Erythroblast (primary cell): ENCODE measurements at places on chromosomes 11 and 22.
A peak's percentile ranks its signal among the peaks of the same experiment; 100 is the strongest.

GRCh38 chr11:75214411-75214821 lies 26.2 kb upstream of the TPBGL start:
- peak; percentile 83 for DNase-seq

GRCh38 chr11:65077451-65077850 lies 6.4 kb downstream of the CDCA5 start:
- DNase-seq = no peak

GRCh38 chr11:116791813-116792143 lies at the start of gene APOA5:
Gene APOA5 (minus strand): TSS chr11:116791879. CDS start chr11:116791860, 19 bp downstream.
- no peak for DNase-seq

DNA sequence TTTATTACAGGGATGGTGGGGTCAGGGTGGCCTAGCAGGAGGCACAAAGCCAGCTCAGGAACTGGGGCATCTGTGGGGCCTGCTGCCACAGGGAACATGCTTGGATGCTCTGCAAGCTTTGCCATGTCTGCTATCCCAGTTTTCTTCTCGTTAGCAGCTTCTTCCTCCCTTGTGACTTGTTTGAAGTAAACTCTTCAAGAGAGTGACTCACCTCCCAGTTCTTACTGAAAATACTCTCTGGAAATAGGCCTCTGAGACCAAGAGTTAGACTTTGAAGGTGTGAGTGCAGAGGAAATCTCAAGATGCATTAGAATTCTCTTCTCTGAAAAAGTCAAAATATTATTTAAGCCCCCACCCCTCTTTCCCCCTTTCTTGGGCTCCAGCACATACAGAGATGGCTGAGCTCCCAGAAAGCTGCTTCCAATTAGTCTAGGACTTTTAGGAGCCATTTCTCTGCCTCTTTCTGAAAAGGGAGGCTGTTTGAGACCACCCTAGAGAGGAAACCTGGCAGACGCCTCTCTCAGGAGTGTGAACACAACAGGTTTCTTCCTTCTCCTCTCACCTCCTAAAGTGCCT lies 15.1 kb downstream of the CWC15 start:
- DNase-seq = no peak

DNA sequence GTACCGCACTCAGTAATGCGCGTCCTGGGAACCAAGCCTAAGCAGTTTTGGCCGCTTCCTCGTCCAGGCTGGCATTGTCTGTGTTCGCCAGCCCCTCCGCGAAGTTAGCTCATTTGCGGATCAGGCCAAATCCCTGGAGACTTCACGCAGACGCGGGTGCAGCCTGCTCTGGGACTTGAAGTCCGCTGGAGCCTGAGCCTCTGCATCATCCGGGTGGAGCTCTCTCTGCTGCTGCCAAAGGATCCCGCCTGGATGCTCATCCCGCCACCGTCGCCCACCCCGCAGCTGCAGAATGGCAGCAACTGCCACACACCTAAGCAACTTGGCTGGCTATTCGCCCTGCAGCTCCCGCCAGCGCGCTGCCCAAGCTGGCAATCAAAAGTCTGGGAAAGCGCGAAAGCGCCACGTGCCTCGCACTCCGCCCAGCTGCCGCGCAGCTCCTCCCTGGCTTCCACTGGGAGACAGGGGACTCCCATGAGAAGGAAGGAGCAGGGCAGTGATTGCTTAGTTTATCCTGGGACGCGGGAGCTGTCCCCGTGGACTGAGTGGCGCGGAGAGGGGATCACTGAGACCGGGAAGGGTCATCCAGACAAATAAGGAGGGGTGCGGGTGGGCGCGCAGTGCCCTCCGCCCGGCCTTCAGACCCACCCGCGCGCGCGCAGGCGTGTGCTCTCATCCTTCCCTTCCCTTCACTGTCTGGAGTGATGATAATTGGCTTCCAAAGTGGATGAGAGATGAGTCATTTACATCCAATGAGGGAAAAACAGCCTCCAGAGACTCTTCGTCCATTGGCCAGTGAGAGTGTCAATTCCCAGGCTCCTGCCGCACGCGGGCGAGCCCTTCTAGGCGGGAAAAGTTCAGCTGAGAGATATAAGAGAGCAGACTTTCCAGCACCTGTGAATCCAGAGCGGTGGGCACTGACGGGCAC lies 23.2 kb upstream of the GLYATL1B start:
- DNase-seq = no peak

DNA sequence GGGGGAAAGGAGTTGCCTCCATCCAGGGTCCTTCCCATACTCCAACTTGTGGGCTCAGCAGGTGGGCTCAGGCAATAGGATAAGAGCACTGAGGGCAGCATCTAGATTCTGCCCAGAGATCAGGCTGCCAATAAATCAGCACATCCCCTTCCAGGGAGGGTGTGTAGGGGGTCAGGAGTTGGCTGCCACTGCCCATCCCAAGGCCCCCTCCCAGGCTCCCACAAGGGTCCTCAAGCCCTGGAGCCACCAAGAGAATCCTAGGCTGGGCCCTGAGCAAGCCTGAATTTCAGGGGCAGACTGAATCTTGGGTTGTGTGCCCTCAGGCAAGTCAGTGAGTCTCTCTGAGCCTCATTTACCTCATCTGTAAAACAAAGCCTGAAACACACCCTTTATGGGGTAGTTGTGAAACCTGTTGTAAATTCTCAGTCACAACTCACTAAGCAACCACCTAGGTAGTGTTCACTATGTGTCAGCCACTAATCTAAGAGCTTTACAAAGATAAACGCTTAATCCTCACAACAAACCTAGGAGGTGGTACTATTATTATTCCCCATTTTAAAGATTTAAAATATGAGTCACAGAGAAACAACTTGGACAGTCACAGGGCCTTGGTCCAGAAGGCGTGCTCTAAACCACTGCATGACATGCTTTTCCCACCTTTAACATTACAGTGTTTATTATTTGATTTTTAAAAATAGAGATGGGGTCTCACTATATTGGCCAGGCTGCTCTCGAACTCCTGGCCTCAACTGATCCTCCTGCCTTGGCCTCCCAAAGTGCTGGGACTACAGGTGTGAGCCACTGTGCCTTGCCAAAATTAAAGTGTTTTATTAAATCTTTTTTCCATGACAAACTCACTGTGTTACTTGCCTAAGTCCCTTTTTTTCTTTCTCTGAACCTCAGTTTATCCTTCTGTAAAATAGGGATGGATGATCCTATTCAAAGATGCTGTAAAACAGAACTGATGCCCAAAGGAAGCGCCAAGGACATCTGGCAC lies 36.2 kb downstream of the LMO1 start:
- DNase-seq = no peak

GRCh38 chr22:29245626-29246385 lies 22.0 kb downstream of the RHBDD3 start:
- peak; percentile 78 for DNase-seq

DNA sequence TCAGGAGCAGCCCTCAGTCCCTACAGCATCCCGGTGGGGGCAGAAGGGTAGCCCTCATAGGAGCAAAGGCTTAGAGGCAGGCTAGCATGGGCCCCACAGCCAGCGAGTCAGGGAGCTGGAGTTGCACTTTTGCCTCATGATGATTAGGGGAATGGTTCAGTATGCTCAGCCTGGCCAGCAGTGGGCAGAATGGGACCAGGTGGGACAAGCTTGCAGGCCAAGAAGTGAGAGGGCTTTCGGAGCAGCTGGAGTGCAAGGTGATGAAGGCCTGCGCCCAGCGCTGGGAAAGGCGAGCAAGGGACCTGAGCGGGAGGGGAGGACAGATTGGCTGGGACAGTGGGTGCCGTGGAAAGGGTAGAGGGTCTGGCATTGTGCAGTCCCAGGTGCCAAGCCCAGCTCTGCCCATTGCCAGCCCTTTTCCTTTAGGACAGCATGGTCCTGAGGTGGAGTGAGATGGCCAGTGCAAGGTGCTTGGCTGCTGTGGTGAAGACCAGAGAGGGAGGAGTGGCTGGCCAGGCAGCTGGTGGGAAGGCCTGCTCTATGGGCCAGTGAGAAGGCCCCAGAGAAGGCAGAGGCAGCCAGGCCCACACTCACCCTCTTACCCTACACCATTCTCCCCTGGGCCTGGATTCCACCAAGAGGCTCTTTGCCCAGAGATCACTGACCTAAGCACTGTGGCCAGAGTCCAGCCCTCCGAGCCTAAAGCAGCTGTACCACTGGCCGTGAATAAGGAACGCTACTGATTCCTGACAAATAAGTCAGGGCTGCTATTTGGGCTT lies 47.9 kb upstream of the SUSD2 start:
- DNase-seq = no peak

- no peak for DNase-seq
Measured at GRCh38 chr22:29651652-29652051, 48.2 kb downstream of the NF2 start.

DNA sequence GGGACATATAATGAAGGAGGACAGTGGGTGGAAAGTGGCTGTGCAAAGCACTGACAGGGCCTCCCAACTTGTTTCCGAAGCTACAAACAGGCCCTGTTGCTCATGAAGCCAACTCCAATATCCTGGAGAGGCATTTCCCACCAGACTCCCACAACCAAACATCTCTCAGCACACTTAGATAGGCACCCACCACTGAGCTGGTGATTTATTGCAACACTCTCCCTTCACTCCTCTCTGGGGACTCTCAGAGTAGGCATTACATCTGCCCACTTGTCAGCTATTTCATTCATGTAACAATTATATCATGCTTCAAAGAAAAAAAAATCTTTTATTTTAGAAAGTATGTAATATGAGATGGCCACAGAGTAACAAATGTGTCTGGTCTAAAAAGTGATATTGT lies 32.1 kb upstream of the PPP2R1B start:
- DNase-seq = no peak

- peak; percentile 6 for DNase-seq
Measured at GRCh38 chr11:106156290-106156937, 79.0 kb downstream of the AASDHPPT start.

- DNase-seq = peak; percentile 65
Measured at GRCh38 chr11:111565114-111565720, 24.7 kb downstream of the LAYN start.

DNA sequence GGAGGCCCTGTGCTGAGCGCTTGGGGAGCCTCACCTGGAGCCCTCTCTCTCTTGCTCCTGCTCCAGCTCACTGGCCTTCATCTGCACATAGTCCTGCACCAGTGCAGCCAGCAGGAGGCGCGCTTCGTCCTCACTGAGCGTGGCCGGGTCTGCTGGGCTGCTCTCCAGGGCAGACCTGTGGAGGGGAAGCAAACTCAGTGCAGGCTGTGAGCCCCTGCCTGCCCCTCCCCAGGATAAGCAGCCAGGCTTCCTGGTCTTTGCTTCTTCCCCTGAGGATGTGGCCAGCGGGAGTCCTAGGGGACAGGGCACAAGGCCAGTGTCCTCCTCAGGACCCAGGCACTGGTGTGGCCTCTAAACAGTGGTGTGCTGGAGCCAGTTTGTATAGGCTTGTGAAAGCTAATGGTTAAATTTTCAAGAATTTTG lies 2.2 kb downstream of the CALCA start:
- DNase-seq = peak; percentile 25

DNA sequence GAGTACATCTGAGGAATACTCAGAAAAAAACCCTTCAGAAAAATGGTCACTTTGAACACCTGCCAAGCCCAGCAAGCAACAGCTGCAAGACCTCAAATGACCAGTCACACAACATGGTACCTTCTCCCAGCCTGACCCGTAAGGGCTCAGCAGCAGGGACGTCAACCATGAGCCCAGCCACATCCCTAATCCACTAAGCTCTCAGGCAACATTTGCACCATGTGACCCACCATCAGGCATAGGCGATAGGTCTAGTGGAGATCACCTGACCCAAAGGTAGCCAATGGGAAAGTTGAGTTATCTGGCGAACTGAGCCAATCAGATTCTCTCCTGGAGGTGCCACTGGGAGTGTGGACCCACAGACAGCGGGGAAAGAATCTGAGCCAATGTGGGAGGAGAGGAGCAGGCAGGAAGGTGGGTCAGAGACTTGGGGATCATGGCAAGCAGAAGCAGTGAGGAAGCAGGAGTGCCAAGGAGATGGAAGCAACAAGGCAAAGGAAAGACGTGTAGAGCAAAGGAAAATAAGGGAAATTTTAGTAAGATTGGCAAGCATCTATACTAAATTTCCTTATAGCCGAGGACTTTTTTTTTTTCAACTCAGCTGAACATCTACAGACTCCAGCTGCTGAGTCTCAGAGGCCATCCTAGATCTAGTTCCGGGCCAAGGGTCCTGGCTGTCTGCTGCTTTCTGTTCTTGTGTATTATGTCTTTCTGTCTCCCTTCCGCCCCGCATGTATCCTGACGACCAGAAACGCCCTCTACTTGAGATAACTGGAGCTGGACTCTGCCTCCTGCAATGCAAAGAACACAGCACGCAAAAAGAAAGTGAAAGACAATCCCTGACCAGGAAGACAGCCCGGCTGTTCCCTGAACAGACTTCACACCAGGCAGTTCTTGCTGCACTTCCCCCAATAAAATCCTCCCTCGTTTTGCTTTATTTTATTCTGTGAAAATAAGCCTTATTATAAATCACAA lies 11.0 kb upstream of the PLAAT2 start:
- peak; percentile 91 for DNase-seq

DNA sequence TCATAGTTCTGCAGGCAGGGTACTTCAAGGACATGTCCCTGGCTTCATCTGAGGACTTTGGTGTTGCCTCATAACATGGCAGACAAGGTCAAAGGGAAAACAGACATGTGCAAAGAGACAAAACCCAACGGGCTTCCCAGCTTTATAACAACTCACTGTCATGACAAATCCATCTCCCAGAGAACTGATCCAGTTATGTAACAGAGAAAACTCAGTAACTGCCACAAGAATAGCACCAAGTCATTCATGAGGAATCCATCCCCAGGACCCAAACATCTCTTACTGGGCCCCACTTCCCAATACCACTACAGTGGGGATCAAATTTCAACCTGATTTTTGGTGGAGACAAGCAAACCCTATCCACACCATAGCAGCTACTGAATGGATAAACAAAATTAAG lies 13.0 kb downstream of the OR52N4 start:
- no peak for DNase-seq

DNA sequence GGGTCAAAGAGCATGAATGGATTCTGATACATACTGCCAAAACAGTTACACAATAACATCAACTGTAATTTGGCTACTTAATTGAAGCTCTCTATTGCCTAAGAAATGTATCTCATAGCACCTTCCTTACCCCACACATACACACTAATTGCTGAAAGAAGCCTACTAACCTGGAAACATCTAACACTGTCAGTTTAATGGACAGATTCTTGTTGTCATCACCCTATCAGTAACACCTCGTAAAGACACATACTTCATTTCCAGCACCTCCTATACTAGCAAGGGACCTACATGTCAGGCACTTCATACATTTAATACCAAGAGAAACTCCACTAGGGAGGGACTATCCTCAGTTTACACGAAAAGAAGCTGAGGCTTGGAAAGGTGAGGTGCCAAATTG lies 9.9 kb downstream of the NAP1L4 start:
- DNase-seq = no peak

DNA sequence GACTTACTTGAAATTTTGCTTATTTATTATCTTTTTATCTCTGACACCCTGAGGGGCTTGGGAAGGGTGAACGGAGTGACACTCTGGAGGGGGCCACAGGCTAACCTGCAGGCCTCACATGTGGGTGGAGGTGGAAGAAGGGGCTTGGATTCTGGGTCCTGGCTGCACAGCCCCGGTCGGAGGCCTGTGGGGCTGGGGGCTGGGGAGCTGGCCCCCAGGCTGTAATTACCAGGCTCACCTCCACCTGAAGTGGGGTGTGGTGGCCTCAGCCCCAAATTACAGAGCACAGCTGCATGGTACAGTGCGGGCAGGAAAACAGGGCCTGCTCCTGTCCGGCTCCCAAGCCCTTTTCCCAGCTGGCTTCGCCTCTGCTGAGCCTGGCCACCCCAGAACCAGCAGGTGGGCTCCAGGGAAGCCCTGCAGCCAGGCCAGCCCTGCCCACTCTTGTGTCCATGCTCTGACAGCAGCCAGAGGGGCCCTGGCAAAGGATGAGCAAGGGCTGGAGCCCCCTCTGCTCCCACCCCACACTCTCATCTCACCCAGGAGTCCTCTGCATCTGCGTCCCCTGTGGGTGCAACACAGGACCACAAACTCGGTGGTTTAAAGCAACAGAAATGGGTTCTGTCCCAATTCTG lies 48.0 kb downstream of the IGF2 start:
- DNase-seq = no peak

- no peak for DNase-seq
Measured at GRCh38 chr11:34166806-34167740, 61.6 kb downstream of the NAT10 start.
